ENCODE measurements at places on chromosomes 12 and 14.

DNA sequence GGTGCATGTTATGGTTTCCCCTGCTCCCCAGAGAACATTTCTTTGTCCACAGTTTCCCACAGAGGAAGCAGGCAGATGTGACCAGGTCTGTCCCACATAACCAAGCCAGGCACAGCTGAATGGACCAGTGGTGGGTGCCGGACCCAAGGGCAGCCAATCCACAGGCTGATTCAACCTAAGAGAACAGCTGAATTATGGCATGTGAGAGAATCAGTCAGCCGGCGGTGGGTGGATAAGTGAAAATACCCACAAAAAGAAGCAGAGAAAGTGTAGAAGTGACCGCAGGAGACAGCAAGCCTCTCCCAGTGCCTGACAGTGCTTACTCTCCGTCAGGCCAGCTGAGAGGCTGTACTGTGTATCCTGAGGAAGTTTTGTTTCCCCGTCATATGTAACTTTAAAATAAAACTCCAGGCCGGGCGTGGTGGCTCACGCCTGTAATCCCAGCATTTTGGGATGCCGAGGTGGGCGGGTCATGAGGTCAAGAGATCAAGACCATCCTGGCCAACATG is 14.9 kb downstream of the GPRC5D start:
- no peak for DNase-seq

GRCh38 chr14:65495196-65495595 is 82.7 kb downstream of the FUT8 start:
- DNase-seq = no peak

- no peak for DNase-seq
These were observed 56.5 kb downstream of the ZFYVE26 start for GRCh38 chr14:67759916-67760315.

- DNase-seq = no peak
These were observed 11.6 kb downstream of the SIX1 start for GRCh38 chr14:60637479-60638315.

GRCh38 chr12:104485651-104486362 is 29.1 kb downstream of the CHST11 start:
- no peak for DNase-seq

- DNase-seq = peak; percentile 5
These were observed 613.8 kb downstream of the VRK1 start for GRCh38 chr14:97410667-97411620.

DNA sequence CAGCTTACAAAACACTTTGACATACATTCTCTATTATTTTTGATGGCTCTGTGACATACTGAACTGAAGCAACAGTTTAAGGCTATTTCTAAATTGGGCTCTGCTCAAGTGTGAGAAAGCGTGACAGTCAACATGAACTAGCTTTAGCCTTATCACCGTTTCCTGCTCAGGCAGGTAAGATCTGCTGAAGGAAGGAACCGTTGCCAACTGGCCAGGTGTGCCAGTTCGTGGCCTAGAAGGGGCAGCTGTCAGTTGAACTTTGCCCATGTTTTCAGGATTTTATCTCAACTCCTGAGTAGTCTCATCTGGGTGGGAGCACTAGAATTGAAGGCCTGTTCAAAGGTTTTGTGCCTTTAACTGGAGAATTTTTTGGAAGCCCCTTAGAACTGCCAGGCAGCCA is 79.5 kb downstream of the ETV6 start:
- DNase-seq = no peak

DNA sequence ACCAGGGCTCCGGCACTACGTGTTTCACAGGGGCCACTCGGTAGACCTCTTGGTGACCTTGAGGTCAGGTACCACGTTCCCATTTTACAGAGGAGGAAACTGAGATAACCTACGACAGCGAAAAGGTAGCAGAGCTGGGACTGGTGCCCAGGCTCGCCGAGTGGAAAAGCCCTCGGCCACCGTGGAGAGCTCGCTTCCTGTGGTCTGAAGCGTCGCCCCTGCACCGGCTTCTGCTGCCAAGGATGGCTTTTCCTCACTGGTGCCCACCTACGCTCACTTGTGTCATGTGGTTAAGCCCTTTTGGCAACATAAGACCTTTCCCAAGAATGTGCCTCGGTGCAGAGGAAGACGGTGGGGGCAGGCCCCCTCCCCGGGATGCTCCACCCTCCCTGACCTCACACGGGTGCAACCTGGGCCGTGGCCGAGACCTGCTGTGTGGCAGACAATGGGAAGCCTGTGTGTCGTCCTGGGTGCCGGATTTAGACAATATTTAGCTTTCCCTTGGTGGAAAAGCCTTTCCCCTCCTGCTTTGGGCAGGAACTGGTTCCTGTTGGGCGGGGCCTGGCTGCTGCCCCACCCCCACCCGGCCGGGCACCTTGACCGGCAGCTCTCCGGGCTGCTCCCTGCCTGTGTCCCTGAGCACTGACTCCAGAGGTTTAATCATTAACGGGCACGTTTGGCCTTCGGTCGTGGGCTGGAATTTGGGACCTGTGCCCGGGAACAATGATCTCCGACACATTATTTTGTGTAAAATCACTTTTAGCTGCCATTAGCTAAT is 32.4 kb upstream of the PPP1R13B start:
- no peak for DNase-seq

DNA sequence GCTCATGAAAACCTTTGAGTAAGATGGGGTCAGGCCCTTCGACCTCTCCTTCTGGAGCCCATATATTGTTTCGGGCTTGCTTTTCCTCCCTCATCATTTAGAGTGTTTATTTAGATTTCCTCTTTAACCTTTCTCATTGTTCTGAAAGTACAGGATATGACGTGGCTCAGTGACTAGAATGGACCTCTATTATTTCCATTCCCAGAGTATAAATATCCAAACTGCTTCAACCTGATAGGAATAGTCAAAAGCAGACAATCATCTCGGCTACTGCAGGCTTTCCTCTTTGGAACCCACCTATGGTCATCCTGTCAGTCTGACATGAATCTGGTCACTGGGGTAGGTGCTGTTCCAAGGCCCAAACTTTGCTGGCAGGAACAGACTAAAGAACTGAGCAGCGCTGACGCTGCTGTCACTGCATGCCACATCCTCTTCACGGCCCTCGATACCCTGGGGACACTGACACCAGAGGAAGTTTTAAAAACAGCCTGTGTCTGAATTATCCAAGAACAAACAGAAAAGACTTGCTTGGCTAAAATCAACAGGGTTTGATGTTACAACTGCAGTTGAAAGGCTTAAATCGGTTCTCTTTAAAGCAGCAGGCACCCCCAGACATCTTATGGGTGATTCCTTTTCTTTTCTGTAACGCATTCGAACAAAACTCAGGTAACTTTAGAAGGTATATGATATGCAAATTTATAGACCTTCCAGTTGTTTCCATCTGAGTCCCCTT is 5.0 kb upstream of the DDX47 start:
- no peak for DNase-seq

GRCh38 chr14:24075485-24076301 is 4.3 kb downstream of the CPNE6 start:
- DNase-seq = no peak

DNA sequence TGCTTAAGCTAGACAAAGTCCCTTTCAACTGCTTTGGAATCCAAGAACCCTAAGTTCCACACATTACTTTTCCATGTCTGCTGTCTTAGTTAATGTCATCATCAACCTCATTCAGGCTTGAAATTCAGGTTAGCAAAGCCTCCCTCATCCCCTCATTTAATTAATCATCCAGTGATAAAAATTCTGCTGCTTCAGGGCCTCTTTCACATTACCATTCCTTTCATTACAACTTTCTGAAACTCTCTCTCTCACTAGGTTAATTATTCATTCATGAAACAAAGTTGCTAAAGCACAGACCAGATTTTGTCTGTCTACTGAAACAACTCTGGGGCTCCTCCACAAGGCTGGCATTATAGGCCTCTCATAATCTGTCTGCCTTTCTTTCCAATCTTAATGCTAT is 9.4 kb upstream of the VTI1B start:
- DNase-seq = no peak

GRCh38 chr12:104083769-104084475 is 19.6 kb downstream of the HCFC2 start:
- DNase-seq = no peak

DNA sequence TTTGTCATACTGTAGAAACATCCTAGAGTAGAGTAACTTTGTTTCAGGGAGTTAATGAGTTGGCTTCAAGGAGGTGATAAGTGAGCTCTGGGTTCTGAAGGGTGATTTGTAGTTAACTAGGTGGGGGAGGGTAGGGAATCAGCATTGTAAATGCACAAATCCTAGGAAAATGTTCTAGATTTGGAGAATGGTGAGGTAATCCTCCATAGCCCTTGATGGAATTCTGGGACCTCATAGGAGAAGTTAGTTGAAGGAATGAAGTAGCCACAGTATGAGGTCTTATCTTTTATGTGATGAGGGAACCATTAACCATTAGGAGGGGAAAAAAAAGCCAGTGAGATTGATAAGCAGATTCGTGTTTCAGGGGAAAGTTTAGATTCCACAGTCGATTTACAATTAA is 8.0 kb downstream of the CNOT2 start:
- no peak for DNase-seq

- peak; percentile 14 for DNase-seq
These were observed 972.2 kb upstream of the TMEM132C start for GRCh38 chr12:127294651-127295210.

DNA sequence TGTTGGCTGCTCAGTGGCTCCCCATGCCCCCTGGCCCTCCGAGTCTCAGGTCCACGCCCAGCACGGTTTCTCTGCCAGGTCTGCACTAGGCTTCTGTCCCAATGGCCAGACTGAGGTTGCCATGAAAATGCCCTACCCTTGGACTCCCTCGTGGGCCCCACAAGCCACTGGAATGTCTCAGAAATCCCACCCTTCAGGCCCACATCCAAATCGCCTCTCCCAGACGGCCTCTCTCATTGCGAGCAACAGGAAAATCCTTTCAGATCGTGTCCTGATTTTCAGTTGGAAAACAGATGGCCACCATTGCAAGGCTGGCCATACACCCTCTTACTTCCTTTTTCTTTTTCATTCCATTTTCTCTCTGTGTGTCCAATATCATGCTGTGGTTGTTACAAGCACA is 77.3 kb downstream of the IRF2BPL start:
- no peak for DNase-seq

DNA sequence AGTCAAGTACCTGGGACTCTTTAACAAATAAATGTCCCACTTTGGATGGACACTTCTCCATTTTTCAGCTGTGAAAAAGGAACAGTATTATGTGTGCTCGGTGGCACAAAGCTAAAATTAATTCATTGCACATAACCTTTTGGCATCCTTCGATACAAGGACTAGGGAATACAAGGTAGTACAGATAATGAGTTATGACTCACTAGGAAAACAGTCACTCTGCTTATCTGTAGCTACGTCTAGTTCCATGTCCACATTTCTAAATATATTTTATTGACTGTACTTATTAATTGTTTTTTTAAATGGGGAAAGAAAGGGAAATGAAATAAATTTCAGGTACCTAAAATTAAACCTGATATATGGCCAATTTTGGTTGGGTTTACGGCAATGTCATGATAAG is 35.2 kb upstream of the RIC8B start:
- DNase-seq = no peak

GRCh38 chr12:53181935-53182334 is 1.2 kb upstream of the CSAD start:
- DNase-seq = no peak

DNA sequence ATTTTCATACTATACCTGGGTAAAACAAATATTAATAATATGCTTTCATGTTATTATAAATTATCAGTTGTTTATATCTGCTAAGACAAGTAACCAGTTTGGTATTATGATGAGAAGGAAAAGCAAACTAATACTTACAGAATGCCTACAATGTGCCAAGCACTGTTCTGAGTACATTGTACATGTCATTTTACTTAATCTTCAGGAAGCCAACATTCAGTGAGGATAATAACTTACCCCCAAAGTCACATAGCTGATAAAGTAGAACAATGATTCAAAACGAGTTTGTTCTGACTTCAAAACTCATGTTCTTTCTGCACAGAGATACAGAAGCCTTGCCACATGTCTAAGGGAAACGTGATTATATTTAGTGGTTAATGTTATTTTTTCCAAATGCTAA is 89.0 kb upstream of the DIO2 start:
- DNase-seq = no peak

DNA sequence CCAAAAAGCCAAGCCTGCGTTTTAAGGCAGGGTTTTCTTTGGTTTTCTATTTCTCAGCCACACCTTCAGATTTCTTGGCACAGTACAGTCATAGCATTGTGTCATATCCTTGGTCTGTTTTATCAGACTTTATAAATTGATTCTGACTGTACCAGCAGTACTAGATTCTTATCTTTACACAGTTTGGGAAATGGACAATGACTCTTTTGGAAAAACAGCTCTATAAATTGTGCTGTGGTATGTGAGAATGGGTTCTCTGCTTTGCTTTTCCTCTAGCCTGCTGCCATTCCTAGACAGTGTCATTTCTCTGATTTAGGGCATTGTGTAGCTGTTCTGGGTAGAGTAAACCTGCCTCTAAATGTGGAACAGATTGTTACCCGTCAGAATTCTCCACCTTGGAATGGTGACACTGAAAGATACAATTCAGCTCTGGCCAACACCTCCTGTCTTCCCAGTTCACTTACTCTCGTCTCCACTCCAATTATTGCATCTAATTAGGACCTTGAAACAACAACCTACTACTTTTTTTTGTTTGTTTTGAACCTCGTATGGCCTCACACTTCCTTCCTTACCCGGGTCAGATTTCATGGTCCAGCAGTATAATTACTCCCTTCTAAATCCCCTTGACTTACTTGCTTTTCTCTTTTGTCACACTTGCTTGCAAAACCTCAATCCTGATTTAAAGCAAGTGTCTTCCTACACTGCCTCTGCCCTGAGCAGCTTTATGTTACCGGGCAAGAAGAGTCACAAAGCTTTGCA is 226.3 kb downstream of the ERC1 start:
- DNase-seq = peak; percentile 28

- DNase-seq = no peak
These were observed 24.1 kb downstream of the NTN4 start for GRCh38 chr12:95766356-95767019.

- DNase-seq = no peak
These were observed 102.2 kb downstream of the SSPN start for GRCh38 chr12:26297396-26298070.

DNA sequence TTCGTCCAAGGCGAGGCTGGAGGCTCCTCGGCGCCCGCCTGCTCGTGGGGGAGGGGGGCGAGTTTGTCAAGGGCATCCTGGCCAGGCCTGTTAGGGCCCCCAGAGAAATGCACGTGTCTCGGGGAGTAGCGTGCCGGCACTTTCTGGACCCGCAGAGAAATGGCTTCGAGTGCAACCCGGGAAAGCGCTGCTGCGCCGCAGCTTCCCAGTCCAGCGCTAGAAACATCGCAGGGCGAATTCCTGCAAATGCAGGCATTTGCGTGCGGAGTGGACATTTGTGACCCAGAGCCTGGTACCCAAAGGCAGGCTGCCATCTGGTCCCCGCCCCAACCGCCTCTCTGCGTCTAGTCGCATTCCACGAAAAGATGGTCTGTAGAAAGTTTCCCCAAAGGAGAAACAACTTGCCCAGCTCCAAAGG is 756 bp downstream of the LGR5 start:
- DNase-seq = no peak

DNA sequence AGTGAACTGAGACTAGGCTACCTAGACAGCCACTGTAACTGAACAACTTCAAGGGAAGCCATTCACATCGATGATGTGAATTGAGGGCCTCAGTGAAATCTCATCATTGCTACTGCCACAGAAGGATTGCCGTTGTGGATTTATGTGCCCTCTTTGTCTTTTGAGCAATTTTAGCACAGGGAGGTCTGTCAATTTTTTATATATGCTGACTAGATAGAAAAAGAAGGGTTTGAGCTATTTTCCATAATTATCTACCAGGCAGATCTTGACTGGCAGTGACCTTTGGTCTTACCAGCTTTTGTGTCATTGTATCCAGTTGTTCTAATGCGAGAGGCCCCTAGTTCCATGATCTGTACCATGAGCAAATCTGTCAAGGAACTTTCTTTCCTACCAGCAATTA is 179.4 kb downstream of the ERC1 start:
- DNase-seq = no peak
